Left lobe of liver (tissue), 2 donors: ENCODE measurements at places on chromosomes 5 and 9. TPM values are rescaled to one million over a fixed set of nuclear protein-coding genes. Genes with fewer than 3 reads are reported as not detected.

Gene ESM1
- not detected for total RNA-seq

DNA sequence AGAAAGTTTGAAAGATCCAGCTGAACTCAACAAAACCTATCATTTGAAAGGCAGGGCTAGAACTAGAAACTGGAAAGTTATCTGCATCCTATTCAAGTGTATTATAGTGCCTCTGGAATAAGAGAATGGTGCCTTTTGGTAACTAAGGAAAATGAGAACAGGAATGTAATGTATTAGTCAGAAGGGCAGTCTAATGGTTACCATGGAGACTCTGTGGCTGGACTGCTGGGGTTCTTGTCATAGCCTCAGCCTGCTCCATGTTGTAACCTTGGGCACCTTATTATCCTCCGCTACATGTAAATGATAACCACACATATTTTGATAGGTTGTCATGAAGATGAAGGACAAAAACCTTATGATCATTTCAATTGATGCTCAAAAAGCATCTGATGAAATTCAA lies 24.6 kb upstream of the IFNB1 start:
- no peak for DNase-seq

GRCh38 chr9:72440992-72441847 lies 76.2 kb upstream of the ZFAND5 start:
- DNase-seq, result no peak

- DNase-seq, result no peak
These were observed 214.2 kb downstream of the TRIM32 start for GRCh38 chr9:116901260-116901659.
